NCI-H1694 treated with DMSO at 0.1 percent for 48 hours (cell line): ENCODE measurements at places on chromosomes 16 and 17.

GRCh38 chr17:79916991-79917901 lies 78.0 kb upstream of the CBX4 start:
- DNase-seq = no peak

DNA sequence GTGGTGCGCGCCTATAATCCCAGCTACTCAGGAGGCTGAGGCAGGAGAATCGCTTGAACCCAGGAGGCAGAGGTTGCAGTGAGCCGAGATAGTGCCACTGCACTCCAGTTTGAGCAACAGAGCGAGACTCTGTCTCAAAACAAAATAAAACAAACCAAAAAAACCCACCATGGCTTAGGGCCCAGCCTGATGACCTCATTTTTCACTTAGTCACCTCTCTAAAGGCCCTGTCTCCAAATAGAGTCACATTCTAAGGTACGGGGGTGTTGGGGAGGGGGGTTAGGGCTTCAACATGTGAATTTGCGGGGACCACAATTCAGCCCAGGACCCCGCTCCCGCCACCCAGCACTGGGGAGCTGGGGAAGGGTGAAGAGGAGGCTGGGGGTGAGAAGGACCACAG lies 1.4 kb upstream of the STH start:
- DNase-seq = no peak

DNA sequence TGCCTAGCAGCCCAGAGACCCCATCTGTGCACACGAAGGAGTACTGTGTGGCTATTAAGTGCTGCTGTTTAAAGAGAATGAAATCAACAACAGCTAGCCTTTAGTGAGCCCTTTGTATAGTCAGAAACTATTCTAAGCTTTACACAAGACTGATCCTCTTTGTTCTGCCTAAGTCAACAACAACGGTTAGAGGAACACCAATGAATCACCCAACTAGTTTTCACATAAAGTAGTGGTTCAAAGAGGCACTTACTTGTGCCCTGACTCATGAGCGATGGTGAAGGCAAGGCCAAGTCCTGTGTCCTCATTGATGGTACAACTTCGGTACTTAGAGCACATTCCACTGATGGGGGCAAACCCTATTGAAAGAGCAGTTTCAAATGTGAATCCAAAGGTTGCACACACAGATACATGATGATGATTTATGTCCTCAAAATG lies 75.8 kb downstream of the ADAMTS18 start:
- DNase-seq = no peak

- DNase-seq = no peak
Observed at GRCh38 chr17:59349178-59349577, 17.7 kb downstream of the YPEL2 start.

DNA sequence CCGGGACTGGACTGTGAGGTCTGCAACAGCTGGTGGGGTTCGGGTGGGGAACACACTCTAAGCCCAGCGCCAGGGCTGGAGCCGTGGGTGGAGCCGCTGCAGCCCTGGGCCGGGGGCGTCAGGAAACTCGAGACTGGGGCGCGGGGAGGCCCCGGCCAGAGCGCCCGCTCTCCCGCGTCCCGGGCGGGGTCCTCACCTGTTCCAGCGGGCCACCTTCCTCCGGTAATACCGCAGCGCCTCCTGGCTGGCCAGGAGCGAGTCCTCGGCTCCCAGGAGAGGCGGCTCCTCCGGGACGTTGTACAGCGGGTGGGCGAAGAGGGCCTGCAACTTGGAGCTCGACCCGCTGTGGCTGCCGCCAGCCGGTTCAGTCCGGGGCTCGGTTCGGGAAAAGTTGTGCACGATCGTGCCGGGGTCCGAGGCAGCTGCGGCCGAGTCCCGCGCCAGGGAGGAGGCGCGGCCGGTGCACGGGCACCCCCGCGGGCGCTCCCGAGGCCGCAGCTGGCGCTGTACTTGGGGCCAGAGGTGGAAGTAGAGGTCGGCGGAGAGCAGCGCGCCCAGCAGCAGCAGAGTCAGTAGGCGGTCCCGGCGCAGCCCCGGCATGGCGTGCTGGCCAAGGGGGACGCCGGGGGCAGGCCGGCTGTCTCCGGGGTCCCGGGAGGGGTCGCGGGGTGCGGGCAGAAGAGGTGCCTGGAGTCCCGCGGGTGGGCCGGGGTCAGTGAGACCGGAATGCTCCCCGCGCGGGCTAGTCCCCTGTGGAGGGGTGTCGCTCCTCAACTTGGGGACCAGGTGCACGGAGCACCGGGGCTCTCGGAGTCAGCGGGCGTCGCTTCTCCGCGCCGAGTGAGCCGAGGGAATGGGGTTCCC lies 868 bp downstream of the FAM20A start:
- DNase-seq = no peak

DNA sequence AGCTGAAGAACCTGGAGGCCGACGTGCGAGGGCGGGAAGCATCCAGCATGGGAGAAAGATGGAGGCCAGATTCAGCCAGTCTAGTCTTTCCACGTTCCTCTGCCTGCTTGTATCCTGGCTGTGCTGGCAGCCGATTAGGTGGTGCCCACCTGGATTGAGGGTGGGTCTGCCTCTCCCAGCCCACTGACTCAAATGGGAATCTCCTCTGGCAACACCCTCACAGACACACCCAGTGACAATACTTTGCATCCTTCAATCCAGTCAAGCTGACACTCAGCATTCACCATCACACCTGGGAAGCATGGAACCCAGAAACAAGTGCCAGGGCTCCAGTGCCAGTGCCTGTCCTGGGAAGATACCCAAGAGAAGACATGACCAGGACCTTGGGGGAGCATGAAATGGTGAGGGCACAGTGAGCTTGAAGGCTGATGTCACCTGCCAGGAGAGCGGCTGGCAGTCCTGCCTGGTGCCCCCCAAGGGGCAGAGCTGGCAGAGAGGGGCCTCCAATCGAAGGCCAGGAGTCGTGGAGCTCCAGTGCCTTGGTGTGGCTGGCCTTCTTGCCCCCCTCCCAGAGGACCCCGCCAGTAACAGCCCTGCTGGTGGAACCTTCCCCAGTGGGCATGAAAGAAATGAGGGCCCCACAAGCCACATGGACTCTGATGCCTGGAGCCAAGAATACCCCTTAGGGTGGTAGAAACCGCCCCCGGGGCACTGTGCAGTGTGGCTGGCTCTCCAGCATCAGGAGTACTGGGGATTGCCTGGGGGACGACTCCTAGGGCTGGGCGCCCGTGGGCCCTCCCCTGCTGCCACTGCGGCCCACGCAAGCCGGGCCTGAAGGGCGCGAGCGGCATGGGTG lies 643 bp upstream of the NPB start:
- no peak for DNase-seq

DNA sequence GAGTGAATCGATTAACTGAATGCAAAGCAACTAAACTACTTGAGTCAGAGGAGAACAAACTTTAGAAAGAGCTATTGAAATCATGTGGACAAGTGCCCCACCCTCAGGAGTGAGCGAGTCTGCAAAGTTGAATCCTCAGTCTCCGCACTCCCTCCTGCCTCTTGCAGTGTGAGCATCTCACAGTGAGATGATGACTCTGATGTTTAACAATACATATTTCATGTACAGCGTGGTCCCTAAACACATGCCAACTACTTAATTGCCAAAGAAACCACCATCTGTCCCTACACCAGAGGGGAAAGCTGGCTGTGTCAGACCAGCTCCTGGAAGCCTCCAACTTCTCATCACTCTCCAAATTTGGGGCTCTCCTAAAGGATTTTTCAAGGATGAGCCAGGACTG lies 31.2 kb downstream of the PIMREG start:
- DNase-seq = peak; percentile 80

DNA sequence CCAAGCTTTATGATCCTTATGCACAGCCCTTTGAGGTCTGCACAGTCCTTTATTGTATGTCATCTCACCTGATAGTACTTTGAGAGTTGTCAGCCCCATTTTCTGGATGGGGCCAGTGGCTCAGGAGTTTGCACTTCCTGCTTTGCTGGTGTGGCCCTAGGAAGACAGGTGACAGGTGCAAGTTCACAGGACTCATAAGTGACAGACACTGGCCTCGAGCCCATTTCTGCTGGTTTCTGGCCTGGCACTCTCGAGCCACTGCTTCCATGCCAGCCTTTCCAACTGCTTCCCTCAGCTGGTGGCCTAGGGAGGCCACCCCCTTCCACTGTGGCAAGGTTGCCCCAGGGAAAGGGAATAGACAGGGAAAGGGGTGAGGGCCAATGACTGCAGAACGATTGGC lies 84.4 kb upstream of the CCL1 start:
- DNase-seq = no peak

DNA sequence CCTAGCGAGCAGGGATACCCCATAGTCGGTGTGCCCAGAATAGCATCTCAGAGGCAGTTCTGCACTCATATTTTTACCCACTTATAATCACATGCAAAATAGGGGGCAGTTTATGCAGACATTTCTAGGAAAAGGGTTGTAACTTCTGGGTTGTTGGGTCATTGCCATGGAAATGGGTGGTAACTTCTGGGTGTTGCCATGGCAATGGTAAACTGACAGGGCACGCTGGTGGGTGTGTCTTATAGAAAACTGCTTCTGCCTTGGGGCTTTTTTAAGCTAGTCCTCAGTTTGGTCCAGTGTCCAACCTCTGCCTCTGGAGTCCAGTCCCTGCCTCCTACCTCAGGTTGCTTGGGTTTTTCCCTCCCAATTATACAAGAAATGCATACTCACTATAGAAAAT lies 7.4 kb upstream of the SPAG9 start:
- DNase-seq = no peak

GRCh38 chr16:77579351-77579891 lies 142.9 kb upstream of the NUDT7 start:
- peak; percentile 31 for DNase-seq

GRCh38 chr17:40617678-40618240 lies 29.9 kb downstream of the SMARCE1 start:
- DNase-seq = no peak

GRCh38 chr17:78925234-78925633 lies at the start of gene TIMP2:
Gene TIMP2 (minus strand): TSS chr17:78925387. CDS start chr17:78925088, 299 bp downstream.
- DNase-seq = peak; percentile 77

DNA sequence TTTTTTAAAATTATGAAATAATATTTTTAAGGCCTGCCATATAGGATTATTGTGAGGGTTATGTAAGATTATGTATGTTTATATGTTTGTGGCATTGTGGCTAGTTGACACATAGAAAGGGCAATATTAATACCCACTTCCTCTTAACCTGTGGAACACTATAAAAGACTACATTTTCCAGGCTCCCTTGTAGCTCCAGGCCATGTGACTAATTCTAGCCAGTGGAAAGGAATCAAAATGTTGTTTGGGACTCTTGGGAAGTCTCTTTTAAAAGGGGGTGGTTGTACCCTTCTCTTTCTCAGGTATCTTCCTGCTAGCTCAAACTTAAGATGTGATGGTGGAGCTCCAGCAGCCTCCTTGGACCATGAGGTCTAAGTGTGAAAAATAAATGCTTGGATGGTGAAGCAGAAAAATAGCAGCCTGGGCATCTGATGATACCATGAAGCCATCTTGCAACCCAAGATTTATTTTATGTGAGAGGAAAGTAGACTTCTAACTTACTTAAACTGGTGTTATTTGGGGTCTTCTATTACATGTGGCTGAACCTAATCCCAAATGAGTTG lies 39.2 kb downstream of the TEKT5 start:
- DNase-seq = no peak

GRCh38 chr16:69471121-69471520 lies 46.7 kb downstream of the CYB5B start:
- DNase-seq = no peak

DNA sequence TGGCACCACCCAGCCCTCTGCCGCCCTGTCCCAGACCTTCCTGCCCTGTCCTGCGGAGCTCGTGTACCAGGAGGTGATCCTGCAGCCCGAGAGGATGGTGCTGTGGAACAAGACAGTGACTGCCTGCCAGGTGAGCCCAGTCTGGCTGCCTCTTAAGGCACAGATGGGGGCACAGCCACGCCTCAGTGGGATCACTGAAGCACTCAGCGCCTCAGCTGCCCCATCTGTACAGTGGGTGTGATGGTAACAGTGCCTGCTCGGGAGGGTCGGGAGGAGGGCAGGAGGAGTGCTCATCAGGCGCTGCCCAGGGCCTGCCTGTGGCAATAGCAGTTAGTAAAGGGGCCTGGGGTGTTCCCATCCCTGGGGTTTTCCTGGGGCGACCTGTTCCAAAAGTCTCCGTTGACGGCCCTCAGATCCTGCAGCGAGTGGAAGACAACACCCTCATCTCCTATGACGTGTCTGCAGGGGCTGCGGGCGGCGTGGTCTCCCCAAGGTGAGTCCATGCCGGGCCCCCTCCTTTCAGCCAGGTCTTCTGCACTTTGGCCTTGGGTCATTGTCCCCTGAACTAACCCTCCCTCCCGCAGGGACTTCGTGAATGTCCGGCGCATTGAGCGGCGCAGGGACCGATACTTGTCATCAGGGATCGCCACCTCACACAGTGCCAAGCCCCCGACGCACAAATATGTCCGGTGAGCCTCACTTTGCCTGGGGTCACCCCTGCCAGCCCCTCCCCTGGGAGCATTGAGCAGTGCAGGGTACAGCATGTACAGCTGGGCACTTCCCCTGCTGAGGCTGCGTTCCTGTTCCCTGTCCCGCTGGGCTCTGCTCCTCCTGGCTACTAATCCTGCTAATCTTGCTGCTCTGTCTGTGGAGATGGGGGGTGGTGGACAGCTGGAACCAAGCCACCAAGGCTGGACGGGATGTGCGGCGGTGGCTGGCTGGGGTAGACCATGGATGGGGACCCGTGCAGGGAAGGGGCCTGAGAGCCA lies 4.5 kb upstream of the TCAP start:
- no peak for DNase-seq

DNA sequence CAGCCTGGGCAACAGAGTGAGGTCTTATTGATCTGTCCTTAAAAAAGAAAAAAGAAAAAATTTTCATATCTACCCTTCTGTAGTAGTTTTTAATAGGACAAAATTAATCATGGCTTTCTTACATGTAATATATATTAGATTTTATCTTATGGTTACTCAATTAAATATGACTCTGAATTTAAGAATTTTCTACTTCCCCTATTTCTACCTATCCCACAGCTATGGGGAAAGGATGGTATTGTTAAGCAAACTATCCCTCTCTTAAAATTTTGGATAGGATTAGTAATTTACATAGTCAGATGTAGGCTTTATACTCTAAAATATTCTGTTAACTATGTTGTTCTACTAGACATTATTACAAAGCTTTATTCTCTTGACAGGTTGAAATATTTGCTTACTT lies 62.5 kb downstream of the NQO1 start:
- DNase-seq = no peak
